ENCODE measurements at places on chromosomes 16 and 17.

GRCh38 chr17:82267575-82268379 is 5.7 kb downstream of the CSNK1D start:
- peak; percentile 95 for DNase-seq

DNA sequence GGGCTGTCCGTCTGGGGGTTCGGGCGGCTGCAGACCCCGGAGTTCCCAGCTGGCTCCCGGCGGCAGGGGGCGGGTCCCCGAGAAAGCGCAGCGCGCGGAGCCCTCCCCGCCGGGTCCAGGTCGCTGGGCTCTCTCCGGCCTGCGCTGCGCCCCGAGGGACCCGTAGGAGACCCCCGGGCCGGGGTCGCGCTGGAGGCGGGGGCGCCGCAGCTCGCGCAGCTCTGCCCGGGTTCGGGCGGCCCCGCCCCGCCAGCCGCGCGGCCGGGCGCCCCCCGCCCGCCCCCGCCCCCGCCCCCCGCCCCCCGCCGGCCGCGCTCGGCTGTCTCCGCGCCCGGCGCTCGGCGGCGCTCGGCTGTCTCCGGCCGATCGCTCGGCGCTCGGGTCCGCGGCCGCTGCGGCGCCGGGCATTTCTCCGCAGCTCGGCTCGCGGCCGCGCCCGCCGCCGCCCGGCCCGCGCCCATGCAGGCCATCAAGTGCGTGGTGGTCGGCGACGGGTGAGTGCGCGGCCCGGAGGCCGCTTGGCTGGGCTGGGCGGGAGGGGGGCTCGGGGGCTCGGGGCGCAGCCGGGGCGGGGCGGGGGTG is at the start of gene RAC3:
RAC3 (plus strand) TSS at position 376 of the 582 bp plus-strand sequence; CDS start at position 460, 84 bp downstream.
- DNase-seq: no peak

DNA sequence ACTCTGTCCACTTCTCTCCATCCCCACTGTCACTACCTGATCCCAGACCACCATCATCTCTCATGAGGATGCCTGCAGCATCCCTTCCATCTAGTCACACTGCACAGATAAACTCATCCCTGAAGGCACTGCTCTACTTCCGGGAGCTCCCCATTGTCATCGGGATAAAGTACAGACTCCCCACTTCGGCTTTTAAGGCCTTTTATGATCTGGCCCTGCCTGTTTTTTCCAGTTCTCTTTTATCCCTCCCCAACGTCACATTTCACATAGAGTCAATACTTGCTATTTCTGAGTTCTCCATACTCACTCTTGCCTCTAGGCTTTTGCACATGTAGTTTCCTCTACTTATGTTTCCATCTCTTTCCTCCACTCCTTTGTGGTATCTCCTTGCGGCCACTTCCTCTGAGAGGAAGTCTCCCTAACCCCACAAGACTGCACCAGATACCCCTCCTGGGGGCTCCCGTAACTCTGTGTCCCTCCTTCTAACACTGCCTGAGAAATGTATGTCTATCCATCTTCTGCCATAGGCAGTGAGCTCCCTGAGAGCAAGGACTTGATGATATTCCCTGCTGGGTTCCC is 66.9 kb downstream of the COPRS start:
- DNase-seq: no peak

DNA sequence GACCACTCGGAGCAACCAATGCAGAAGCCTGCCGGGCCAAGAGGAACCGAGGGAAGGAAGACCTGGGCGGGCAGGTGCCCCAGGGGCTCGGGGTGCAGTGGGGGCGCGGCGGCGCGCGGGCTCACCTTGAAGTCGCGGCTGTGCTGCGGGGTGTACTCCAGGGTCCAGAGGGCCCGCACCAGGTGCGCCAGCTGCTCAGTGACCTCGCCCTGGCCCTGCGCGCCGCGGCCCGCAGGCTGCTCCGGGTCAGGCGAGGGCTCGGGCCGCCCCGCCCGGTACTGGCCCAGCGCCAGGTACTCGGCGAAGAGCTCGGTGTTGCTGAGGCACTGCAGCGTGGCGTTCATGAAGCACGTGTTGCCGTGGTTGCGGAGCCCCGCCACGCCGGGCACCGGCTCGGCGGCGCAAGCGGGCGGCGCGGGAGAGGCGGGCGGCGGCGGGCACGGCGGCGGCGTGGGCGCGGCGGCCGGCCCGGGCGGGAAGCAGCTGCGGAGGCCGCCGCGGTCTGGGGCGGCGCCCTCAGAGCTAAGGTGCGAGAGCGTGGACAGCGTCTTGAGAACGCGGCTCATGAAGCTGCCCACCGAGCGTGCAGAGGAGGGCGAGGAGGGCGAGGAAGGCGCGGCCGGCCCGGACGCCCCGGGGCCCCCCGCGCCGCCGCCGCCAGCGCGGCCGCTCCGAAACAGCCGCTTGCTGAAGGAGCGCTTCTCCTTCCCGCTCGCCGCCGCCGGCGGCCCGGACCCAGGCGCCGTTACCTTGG is 562 bp downstream of the USP31 start:
- peak; percentile 75 for DNase-seq

DNA sequence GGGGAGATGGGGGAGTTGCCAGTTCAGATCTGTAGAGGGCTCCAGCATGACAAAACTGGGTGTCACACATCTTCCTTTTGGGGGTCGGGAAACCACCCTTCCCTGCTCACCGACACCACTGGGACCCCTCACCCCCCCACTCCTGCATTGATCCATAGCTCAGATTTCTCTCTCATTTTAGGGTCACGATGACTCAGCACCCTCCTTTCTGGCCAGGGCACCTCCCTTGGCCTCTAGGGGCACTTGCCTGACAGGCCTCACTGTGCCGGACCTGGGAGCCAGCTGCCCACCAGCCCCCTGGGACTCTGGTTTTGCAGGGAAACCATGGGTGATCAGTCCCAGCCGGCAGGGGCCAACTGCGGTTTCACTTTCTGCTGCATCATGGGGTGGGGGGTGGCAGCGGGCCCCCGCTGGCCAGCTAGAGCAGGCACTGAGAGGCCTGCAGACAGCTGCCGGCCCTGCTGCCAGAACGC is 239.4 kb downstream of the MRTFB start:
- DNase-seq: no peak

- DNase-seq: no peak
These were observed 4.9 kb downstream of the NR1D1 start for GRCh38 chr17:40095351-40095943.

DNA sequence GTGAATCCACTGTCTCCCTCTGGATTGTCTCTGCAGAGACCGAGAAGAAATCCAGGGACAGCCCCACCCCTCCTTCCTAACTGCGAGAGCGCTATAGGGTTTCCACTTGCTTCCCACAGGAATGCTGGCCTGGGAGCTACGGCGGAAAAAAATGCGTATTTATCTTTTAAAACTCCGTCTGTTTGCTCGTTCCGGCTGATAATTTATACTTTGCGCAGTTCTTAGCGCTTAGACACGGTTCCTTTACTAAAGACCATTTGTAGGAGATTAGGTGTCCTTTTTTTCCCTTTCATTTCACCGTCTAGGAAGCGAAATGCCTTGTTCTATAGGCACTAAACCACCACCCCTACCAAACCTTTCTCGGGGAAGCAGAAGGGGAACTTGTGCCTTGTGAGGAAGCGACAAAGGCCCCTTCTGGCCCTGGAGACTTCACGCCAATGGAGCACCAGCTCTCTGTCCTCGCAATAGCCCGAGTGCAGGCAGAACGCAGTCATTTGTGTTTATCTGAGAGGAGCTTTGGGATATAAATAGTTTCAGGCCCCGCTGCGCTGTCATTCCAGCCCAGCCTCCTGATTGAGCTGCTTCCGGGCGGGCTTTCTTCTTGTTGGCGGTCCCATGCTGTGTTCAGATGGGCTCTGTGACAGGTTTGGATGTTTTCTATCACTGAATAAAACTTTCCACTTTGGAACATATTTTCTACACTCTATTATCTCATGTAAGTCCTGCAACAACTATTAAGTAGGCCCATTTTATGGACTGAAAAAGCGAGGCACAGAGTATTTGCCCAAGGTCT is 791 bp upstream of the SUPT4H1 start:
- peak; percentile 82 for DNase-seq

- DNase-seq: no peak
These were observed 6.9 kb upstream of the BPTF start for GRCh38 chr17:67818110-67819002.

DNA sequence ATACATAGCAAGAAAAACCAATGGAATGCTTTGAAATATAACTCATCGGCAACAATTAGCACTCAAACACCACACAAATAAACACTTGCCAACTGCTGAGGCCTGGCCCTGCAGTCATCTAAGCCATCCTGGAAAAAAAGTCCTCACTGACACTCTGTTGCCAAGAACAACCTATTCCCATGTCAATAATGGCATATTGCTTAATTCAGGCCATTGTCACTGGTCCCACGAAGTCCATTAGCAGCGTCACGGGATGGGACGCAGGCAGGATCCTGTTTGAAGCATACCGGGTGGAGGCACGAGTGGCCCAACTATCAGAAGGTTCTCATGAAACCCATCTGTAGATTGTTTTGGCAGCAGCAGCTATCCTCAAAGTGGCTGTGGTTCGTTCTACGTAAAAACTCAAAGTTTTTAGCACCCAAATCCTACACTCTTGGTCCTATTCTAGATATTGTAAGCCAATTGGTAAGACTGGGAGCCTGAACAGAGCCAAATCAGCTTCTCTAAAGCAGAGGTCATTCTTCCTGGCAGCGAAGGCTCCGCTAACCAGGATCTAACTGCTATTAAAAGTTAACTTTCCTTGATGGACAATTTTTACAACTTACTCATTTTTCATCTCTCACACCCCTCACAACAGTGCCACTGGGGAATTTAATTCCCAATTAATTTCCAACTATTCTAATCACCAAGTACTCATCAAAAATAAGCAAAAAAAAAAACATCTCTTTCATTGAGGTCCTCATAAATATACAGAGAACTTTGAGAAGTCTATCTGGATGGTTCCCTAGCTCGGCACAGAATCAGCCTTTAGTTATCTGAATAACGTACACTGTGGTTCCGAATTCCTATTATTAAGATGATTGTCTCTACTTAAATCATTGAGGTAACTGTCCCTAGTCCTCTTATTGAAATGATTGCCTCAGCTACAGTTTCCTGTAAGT is 91.5 kb downstream of the ZFHX3 start:
- no peak for DNase-seq

DNA sequence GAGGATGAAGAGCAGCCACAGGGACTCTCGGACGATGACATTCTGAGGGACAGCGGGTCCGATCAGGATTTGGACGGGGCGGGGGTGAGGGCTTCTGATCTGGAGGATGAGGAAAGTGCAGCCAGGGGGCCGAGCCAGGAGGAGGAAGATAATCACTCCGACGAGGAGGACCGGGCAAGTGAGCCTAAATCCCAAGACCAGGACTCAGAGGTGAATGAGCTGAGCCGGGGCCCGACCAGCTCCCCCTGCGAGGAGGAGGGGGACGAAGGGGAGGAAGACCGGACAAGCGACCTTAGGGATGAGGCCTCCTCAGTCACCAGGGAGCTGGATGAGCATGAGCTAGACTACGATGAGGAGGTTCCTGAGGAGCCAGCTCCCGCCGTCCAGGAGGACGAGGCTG is 7.0 kb downstream of the ZC3H18 start:
- DNase-seq: no peak

DNA sequence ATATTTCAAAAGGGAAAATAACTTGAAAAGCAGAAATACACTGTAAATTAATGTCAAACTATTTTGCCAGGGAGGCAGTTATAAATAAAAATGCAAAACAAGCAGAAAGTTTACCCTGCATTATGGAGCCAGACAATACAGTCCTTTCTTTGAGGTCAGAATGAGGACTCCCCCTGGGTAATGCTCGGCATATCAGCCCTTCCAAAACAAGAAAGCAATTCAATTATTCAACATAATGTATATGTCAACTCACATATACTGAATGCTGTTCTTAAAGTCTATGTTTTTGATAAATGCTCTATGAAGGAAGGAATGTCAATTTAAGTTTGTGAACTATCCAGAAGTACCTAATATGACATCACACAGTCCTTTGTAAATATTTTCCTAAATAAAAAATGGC is 72.4 kb downstream of the TTC19 start:
- DNase-seq: no peak

- DNase-seq: no peak
These were observed 1.5 kb downstream of the IRX5 start for GRCh38 chr16:54932021-54932660.

GRCh38 chr17:76048025-76048605 is 21.0 kb upstream of the EVPL start:
- DNase-seq: no peak

DNA sequence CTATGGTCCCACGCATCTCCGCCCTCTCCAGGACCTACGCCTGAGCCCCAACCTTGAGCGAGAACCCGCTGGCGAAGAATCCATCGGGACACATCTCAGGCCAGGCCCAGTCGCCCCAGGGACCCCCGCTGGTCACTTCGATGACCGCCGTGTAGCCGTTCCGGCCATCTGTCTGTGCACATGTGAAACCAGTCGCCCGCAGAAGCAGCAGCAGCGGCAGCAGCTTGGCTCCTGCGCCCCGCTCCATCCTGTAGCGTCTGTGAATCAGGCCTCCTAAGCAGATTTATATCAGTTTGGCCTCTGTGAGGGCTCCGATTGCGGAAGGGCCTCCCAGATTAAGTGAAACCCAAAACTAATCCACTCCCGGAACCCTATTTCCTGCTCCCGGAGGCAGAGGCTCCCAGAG is at the start of gene VMO1:
VMO1 (minus strand) TSS at position 259 of the 406 bp plus-strand sequence; CDS start at position 247, 12 bp downstream.
- DNase-seq: peak; percentile 46

GRCh38 chr17:48996722-48997102 is 473 bp upstream of the IGF2BP1 start:
- DNase-seq: no peak

DNA sequence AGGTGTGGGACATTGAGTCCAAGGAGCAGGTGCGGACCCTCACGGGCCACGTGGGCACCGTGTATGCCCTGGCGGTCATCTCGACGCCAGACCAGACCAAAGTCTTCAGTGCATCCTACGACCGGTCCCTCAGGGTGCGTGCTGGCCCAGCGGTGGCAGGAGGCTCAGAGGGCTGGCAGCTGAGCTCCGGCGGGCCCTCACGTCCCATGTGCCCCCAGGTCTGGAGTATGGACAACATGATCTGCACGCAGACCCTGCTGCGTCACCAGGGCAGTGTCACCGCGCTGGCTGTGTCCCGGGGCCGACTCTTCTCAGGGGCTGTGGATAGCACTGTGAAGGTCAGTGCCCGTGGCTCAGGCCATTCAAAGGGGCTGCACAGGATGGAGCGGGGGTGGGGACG is 20.4 kb downstream of the CASKIN1 start:
- DNase-seq: no peak

DNA sequence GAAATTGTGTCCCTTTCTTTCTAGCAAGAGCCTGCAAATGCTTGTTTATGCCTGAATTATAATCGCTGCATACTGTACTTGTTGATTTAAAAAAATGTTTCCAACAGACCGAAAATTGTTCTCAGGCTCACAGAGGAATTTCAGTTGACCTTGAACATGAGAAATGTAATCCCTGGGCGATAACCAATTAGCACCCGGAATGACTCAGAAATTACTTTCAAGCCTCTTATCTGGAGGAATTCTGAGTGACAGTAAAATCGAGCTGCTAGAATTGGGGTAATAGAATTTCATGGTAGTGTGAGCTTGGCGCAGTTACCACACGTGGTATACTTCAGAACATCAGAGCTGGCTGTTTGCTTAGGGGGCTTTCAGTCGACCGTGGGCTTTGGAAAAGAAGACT is 139.1 kb upstream of the CACNG3 start:
- DNase-seq: no peak
